Stimulated activated CD4-positive, alpha-beta T cell treated with anti-CD3 and anti-CD28 coated beads, Interleukin-4, amount 100 ng/mL, for 24 hours (primary cell): ENCODE measurements at places on chromosomes 6 and 20.

- DNase-seq, result no peak
Measured at GRCh38 chr6:4176907-4177306, 41.5 kb upstream of the ECI2 start.

- DNase-seq, result no peak
Measured at GRCh38 chr6:151875524-151875923, 68.0 kb downstream of the ESR1 start.

GRCh38 chr6:170134031-170134470 is 156.8 kb downstream of the DLL1 start:
- DNase-seq, result no peak

GRCh38 chr6:72348926-72349325 is 272.9 kb upstream of the KCNQ5 start:
- no peak for DNase-seq

DNA sequence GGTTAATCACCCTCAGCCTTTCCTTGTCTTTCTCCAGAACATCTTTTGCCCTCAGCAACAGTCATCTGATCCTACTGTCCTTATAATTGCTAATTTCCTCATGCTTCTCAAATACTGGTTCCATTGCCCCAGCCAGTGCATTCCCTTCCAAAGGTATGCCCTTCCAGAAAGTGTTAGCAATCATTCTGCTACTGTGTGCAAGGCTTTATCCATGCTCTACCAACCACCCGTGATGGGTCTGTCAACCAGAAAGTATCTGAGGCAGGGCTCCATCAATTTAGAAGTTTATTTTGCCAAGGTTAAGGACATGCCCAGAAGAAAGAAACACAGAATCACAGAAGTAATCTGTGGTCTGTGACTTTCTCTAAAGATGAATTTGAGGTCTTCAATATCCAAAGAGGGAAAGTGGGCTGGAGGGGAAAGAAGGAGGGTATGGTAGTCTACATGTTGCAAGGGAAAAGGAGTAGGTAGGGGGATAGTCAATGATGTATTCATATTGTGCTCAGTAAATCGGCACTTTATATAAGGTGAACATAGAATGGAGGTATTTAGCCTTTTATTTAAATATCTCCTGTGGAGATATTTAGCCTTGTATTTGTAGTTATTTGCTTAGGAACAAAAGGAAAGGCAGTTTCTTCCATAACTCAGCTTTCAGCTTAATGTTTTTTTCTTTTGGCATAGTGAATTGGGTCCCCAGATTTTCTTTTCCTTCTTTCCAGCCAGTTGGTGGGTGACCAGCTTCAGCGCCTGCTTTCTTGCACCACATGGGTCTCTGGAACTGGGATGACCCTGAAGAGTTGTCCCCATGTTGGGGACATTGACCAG is 35.2 kb upstream of the PAQR8 start:
- no peak for DNase-seq

DNA sequence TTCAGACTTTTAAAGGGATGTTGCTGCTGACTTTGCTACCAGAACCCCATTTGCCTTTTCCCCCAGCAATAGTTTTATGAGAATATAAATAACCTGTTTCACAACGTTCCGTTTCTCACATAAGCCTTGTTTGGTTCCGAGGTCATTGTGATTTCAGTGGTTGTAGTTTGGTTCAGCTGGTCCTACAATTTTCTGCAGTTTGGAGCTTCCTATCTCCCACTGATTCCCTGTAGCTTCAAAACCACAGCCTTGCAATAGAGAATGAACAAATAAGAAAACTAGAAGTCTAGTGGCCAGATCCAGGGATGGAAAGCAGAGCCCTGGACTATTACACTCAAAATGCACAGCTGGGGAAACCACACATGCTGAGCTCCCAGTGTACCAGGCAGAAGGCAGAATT is 24.1 kb upstream of the SH3BGRL2 start:
- no peak for DNase-seq
